Type B pancreatic cell (in vitro differentiated cells): ENCODE measurements at places on chromosomes 2 and 18.

GRCh38 chr2:166700079-166700478 lies 188.2 kb upstream of the XIRP2 start:
- H3K4me1 ChIP-seq: no peaks in the 10 kb centered on the region
- no peak overlapping the region for H3K27ac ChIP-seq
- no peak overlapping the region for H3K4me3 ChIP-seq
- no peaks in the 10 kb centered on the region for H3K36me3 ChIP-seq
- no peaks in the 10 kb centered on the region for H3K27me3 ChIP-seq

GRCh38 chr2:100983684-100984310 lies 18.3 kb upstream of the RPL31 start:
- H3K27ac ChIP-seq: no peak overlapping the region
- no peak overlapping the region for H3K4me3 ChIP-seq
- peaks cover 6% of the 10 kb centered on the region for H3K27me3 ChIP-seq
- peaks cover 4% of the 10 kb centered on the region for H3K36me3 ChIP-seq
- peaks cover 14% of the 10 kb centered on the region for H3K4me1 ChIP-seq
- DNase-seq: no peak

GRCh38 chr2:27485496-27485895 lies 4.0 kb downstream of the IFT172 start:
- H3K4me3 ChIP-seq: no peak overlapping the region
- H3K4me1 ChIP-seq: peaks cover 13% of the 10 kb centered on the region
- H3K36me3 ChIP-seq: peaks cover 9% of the 10 kb centered on the region

DNA sequence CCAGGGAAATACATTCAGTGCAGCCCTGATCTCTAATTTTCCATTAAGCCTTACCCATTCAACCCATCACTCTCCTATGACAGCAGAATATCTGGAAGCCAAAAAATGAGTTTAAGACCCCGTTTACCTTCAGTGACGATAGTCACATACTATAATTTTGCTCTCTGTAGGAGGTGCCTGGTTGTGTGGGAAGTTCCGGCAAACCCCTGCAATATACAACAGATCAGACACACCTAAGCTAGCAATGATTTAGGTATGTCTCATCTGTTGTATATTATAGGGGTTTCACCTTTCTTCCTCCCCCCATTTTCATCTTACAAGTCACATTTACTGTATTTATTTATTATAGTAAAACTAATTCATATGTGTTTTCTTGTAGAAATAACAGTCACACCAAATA lies 101.7 kb downstream of the DOCK10 start:
- no peak overlapping the region for H3K4me3 ChIP-seq
- peaks cover 10% of the 10 kb centered on the region for H3K4me1 ChIP-seq
- no peak overlapping the region for H3K27ac ChIP-seq
- no peaks in the 10 kb centered on the region for H3K36me3 ChIP-seq
- H3K27me3 ChIP-seq: peaks cover 15% of the 10 kb centered on the region
- no peak for DNase-seq

GRCh38 chr2:25903216-25903776 lies 25.0 kb upstream of the ASXL2 start:
- no peak for DNase-seq
- H3K27me3 ChIP-seq: no peaks in the 10 kb centered on the region
- H3K4me1 ChIP-seq: no peaks in the 10 kb centered on the region
- no peaks in the 10 kb centered on the region for H3K36me3 ChIP-seq
- no peak overlapping the region for H3K27ac ChIP-seq

DNA sequence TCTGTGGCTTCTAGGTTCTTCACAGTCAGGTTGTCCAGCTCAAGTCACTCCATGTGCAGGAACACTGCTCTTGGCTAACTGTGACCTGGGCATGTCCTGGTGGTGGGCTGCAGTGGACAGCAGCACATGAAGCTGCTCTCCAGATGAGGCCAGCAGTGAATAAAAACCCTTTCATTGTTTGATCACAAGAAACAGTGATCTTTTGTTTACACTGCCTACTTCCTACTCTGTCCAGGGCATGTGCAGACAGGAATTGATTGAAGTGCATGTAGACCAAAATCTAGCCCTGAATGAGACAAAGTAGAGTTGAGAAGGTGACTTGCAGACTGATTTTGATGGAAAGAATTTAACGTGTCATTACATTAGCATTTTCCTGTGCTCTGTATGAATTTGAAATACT lies 34.9 kb downstream of the BCL2L11 start:
- peaks cover 52% of the 10 kb centered on the region for H3K36me3 ChIP-seq
- peaks cover 37% of the 10 kb centered on the region for H3K4me1 ChIP-seq
- H3K27me3 ChIP-seq: no peaks in the 10 kb centered on the region
- DNase-seq: no peak

DNA sequence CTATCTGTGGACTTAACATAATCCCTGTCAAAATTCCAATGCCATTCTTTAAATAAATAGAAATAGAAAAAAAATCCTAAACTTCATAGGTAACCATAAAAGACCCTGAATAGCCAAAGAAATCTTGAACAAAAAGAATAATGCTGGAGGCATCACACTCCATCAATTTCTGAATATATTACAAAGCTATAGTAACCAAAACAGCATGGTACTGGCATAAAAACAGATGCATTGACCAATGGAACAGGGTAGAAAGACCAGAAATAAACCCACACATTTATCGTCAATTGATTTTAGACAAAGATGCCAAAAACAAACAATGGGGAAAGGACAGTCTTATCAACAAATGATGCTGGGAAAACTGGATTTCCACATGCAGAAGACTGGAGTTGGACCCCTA lies 205.7 kb downstream of the VAPA start:
- no peak for DNase-seq
- no peak overlapping the region for H3K4me3 ChIP-seq
- no peaks in the 10 kb centered on the region for H3K27me3 ChIP-seq
- H3K27ac ChIP-seq: no peak overlapping the region

GRCh38 chr2:37526323-37526722 lies 145.1 kb downstream of the CDC42EP3 start:
- peaks cover 9% of the 10 kb centered on the region for H3K4me1 ChIP-seq
- no peak overlapping the region for H3K27ac ChIP-seq
- H3K36me3 ChIP-seq: no peaks in the 10 kb centered on the region
- no peak overlapping the region for H3K4me3 ChIP-seq

DNA sequence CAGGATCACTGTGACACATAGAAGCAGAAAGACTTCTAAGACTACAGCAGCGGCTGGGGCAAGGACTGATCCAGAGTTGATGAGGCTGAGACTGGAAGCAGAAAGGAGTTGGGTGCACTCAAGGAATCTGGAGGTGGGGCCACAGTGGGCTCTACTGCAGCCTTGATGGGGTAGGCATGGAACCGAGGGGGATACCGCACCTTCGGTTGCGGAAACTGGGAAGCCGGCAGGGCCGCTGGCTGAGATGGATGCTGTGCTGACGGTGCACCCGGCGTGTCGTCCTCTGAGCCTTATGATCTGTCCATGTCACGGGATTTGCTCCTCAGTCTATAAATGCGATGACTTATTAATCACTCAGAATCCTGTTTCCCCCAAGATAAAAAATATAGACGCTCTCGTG lies 473.5 kb upstream of the MYT1L start:
- no peaks in the 10 kb centered on the region for H3K4me1 ChIP-seq
- no peak overlapping the region for H3K27ac ChIP-seq
- H3K27me3 ChIP-seq: peaks cover 5% of the 10 kb centered on the region
- no peak for DNase-seq
- no peak overlapping the region for H3K4me3 ChIP-seq

- no peak for DNase-seq
- peaks cover 51% of the 10 kb centered on the region for H3K4me1 ChIP-seq
- no peak overlapping the region for H3K27ac ChIP-seq
- peak overlapping the region; percentile 39 for H3K4me3 ChIP-seq
Measured at GRCh38 chr2:109318150-109318948, 189.3 kb downstream of the SH3RF3 start.

DNA sequence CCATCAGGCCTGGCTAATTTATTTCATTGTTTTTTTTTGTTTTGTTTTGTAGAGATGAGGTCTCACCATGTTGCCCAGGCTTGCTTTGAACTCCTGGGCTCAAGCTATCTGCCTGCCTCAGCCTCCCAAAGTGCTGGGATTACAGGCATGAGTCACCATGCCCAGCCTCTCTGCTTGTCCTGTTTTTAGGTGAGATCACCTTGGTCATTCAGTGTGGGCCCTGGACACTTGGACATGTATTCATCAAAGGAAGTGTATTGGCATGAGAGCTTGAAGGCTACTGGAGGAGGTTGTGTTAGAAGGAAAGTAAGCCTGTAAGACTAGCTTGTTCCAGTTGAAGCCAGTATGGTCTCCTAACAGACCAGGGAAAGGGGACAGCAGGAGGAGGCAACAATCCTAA lies 229.2 kb upstream of the RGPD4 start:
- no peaks in the 10 kb centered on the region for H3K27me3 ChIP-seq
- DNase-seq: no peak
- no peak overlapping the region for H3K4me3 ChIP-seq
- no peaks in the 10 kb centered on the region for H3K4me1 ChIP-seq

DNA sequence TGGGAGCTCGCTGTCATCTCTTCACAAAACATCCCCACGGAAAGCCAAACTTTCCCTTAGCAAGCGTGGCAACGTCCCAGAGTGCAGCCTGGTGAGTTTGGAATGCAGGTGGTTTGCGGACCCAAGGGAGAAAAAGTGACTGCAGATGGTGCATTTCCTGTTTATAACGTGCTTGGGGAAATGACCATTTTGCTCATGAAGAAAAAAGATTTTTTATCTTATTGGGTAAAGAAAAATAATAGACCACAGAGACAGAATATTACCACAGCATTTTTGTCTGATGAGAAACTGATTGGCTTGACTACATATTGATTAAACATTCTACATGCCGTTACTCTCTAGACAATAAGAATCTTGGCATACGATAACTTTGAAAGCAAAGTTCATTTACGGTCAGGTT lies 136.5 kb downstream of the COPS8 start:
- H3K4me1 ChIP-seq: peaks cover 18% of the 10 kb centered on the region
- DNase-seq: no peak
- H3K36me3 ChIP-seq: no peaks in the 10 kb centered on the region
- no peak overlapping the region for H3K27ac ChIP-seq

DNA sequence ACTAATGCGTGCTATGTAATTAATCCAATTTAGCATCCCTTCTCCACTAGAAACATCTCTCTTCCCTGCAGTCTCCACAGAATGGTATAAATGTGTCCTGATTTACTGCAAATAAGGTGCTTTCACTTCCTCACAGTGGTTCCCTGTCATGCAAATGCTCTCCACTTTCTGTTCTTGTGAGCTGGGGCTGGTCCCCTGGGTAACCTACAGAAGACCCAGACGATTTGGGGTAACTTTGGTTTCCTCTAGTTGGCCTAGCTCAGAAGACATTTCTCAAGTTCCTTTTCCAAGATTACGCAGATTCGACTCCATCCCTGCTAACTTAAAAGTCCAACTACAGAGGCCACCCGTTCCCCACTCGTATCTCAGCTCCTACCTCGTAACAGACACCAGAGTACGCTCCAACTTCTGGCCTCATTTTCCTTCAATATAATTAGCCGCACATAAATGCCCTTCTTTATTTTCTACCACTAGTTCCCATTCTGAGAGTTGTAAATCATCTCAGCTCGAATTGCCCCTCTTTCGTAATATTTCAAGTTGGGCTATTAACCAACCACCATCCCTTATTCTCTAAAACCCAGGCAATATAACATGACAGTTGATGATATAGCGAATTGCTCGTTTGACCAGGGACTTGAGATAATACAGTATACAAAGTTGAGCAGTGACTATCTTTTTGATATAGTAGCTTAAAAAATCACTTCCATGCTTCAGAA lies 28.8 kb upstream of the NEDD4L start:
- H3K4me3 ChIP-seq: no peak overlapping the region
- no peak for DNase-seq
- no peaks in the 10 kb centered on the region for H3K27me3 ChIP-seq
- H3K4me1 ChIP-seq: peaks cover 8% of the 10 kb centered on the region

- H3K4me1 ChIP-seq: peaks cover 47% of the 10 kb centered on the region
- H3K36me3 ChIP-seq: no peaks in the 10 kb centered on the region
- H3K4me3 ChIP-seq: peak overlapping the region; percentile 81
- H3K27ac ChIP-seq: peak overlapping the region; percentile 91
- DNase-seq: no peak
Measured at GRCh38 chr2:237675316-237675715, 47.9 kb downstream of the LRRFIP1 start.

DNA sequence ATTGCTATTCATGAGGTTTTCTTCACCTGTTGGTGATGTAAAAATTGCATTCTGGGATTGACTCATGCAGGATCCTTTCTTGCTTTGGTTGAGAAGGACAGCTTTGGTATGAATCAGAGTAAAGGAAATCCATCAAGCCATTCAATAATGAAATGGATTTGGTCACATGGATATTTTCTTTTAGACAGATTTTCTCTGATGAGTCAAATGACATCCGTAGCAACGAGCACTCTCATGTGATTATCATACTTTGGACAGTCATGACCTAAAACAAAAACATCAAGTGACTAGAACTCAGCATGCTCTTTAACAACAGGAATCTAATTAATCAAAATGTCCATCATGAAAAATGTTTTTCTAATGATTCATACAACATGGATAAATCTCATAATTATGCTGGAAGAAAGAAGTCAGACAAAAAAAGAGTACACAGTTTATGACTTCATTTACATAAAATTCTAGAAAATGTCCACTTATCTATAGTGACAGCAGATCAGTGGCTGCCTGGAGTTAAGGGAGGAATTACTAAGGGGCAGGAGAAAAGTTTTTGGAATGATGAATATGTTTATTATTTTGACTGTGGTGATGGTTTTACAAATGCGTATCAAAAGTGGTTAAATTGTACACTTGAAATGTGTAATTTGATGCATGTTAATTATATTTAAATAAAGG lies 30.7 kb downstream of the TRAK2 start:
- H3K27ac ChIP-seq: peak overlapping the region; percentile 71
- H3K27me3 ChIP-seq: no peaks in the 10 kb centered on the region
- H3K4me3 ChIP-seq: no peak overlapping the region

GRCh38 chr18:52715991-52716390 lies 376.0 kb downstream of the DCC start:
- no peak for DNase-seq
- peaks cover 14% of the 10 kb centered on the region for H3K4me1 ChIP-seq
- peaks cover 7% of the 10 kb centered on the region for H3K27me3 ChIP-seq

- peaks cover 6% of the 10 kb centered on the region for H3K27me3 ChIP-seq
- no peaks in the 10 kb centered on the region for H3K4me1 ChIP-seq
- H3K4me3 ChIP-seq: no peak overlapping the region
- DNase-seq: no peak
- H3K27ac ChIP-seq: no peak overlapping the region
Measured at GRCh38 chr2:84212611-84213314, 246.3 kb downstream of the SUCLG1 start.

GRCh38 chr2:133957724-133958480 lies 296.0 kb upstream of the MGAT5 start:
- H3K4me1 ChIP-seq: no peaks in the 10 kb centered on the region
- H3K27ac ChIP-seq: no peak overlapping the region
- no peak overlapping the region for H3K4me3 ChIP-seq

DNA sequence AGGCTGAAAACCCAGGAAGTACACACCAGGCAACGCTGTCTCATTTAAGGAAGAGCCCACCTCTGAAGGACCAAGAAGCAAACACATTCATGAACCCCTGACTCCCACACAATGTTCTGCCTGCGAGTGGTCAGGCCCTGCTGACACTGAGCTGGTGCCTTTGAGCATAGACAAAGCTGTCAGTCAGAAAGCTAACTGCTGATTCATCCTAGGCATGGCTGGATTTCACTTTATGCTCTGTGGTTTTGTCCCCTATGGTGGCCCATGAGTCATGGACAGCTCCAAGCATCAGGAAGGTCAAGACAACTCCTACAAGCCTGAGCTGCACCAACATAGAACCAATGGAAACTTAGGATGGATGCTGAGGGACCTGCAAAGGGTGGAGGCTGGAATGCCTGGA lies 78.9 kb downstream of the UXS1 start:
- peaks cover 35% of the 10 kb centered on the region for H3K36me3 ChIP-seq
- no peak for DNase-seq
- no peak overlapping the region for H3K4me3 ChIP-seq
- H3K27me3 ChIP-seq: no peaks in the 10 kb centered on the region

- H3K4me3 ChIP-seq: no peak overlapping the region
- no peaks in the 10 kb centered on the region for H3K27me3 ChIP-seq
- peaks cover 33% of the 10 kb centered on the region for H3K4me1 ChIP-seq
- peaks cover 9% of the 10 kb centered on the region for H3K36me3 ChIP-seq
- DNase-seq: no peak
Measured at GRCh38 chr2:189559579-189560272, 20.9 kb downstream of the SLC40A1 start.
